Hair follicle dermal papilla cell (primary cell): ENCODE measurements at places on chromosomes 12 and 14. TPM values are rescaled to one million over a fixed set of nuclear protein-coding genes. Genes with fewer than 3 reads are reported as not detected.

The HOXC5 gene
- 0.12 TPM in 1 of 2 replicates, not detected in the other for total RNA-seq

The PTPRO gene
- 0.24 and 0.65 TPM in 2 replicates for total RNA-seq

The SLC35F4 gene
- total RNA-seq: not detected in 2 replicates

The ATXN7L3B gene
- 23.3 and 26.4 TPM in 2 replicates for total RNA-seq

The TMPRSS12 gene
- not detected in 2 replicates for total RNA-seq

The MIP gene
- total RNA-seq: 0.32 TPM in 1 of 2 replicates, not detected in the other

The TMPO gene
- 31.1 and 43.8 TPM in 2 replicates for total RNA-seq

The SERPINA3 gene
- 0.49 and 0.85 TPM in 2 replicates for total RNA-seq

The HEATR5A gene
- total RNA-seq: 48.7 and 58.1 TPM in 2 replicates

The PPP4R4 gene
- total RNA-seq: 2.7 and 5.4 TPM in 2 replicates

The GUCY2C gene
- total RNA-seq: not detected in 2 replicates

The ASB2 gene
- 0.16 TPM in 1 of 2 replicates, not detected in the other for total RNA-seq

The FOXJ2 gene
- 13.0 and 13.6 TPM in 2 replicates for total RNA-seq
